ENCODE measurements at places on chromosomes 1 and 21.

GRCh38 chr1:115164940-115165705 is 75.8 kb upstream of the TSPAN2 start:
- no peak for DNase-seq

DNA sequence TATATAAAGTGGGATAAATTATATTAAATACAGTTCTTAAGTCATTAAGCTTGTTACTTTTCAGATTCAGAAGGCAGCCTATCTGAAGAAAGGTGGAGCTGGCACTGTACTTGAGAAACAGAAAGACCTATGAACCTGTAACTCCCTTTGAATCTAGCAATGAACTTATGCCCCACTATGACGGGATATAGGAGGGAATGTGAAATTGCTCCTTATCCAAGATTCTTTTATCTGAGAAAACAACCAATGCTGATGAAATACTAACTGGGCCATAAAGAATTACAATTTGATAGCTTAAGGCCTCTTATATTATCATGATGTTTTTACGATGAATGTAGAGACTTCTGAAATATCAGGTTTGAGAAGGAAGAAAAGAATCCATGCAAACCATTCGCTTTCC is 50.1 kb downstream of the ATP1B1 start:
- DNase-seq = no peak

GRCh38 chr1:47393141-47393540 is 22.9 kb upstream of the FOXE3 start:
- no peak for DNase-seq

DNA sequence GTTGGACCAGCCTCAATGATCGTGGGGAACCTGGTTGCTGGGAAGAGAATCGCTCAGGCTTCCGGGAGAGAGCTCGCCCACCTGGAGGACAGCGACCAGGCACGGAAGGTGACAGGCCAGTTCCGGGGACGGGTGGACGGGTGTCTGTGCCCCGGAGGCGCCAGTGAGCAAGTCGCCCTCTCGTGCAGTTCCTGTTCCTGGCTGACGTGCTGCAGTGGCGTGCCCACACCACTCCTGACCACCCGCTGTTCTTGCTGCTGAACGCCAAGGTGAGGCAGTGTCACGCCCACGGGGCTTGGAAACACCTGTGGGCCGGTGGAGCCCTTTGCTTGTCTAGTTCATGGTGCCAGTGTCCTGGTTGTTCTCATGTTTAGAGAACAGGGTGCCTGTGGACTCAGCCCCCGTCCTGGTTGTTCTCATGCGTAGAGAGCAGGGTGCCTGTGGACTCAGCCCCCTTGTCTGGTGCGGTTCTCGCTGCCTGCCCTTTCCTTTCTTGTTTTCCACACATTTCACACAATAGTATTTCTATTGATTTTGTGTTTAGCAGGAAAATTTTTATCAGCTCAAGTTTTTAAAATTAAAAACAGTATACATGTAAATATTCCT is 53.1 kb downstream of the S100B start:
- DNase-seq = peak; percentile 69

DNA sequence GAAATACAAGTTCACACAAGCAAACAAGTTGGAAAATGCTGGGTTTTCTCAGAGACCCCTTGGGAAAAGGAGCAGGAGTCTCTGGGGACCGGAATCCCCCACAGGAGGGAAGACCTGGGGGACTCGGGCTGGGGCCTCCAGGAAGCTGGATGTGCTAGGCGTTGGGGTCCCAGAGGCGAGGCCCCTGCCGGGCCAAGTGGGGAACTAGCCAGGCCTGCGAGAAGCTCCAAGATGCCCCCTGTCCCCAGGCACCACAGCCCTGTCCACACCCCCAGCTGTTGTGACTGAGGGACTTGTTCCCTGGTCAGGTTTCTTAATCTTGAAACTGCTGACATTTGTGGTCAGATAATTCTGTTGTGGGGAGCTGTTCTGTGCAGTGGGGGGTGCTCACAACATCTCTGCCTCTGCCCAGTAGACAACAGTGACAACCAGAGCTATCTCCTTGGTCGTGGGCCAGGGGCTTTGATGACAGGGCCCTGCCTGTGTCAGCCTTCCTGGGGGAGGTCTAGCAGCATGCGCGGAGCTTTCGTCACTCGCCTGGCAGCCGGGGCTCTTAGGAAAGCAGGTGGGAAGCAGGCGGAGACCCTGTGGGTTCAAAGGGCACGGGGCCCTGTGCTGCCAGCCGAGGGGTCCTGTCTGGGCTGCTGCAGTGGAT is 126.4 kb upstream of the ARHGEF16 start:
- no peak for DNase-seq

DNA sequence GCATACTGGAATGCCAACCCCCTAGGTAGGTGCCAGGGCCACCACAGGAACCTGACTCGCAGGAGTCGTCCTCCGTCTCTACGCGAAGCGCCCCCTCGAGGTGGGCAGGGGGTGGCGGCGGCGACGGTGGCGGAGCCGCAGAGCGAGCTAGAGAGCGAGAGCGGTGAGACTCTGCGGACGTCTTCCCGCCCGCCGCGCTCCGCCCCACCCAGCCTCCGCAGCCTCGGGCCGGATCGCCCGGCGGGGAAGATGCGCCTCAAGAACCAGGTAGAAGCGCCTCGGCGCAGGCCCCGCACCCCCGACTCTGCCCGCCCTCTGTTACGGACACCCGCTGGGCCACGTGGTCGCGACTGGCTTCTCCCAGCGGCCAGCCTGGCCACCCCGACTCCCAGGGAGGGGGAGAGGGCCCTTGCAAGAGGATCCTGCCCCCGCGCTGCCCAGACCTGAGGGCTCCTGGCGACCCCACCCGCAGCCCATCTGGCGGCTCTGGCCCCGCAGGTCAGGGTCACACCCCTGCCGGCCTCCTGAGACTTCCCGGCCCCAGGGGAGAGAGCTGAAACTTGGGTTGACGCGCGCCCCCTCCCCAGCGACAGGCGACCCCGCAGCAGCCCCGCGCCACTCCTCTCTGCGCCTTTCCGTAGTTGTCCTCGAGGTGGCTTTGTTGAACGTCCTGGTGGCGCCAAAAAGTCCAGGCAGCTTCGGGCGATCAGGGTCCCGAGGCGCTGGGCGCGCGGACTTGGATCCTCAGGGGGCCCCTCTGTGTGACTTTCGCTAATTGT is 24.4 kb upstream of the AGBL4 start:
- no peak for DNase-seq

DNA sequence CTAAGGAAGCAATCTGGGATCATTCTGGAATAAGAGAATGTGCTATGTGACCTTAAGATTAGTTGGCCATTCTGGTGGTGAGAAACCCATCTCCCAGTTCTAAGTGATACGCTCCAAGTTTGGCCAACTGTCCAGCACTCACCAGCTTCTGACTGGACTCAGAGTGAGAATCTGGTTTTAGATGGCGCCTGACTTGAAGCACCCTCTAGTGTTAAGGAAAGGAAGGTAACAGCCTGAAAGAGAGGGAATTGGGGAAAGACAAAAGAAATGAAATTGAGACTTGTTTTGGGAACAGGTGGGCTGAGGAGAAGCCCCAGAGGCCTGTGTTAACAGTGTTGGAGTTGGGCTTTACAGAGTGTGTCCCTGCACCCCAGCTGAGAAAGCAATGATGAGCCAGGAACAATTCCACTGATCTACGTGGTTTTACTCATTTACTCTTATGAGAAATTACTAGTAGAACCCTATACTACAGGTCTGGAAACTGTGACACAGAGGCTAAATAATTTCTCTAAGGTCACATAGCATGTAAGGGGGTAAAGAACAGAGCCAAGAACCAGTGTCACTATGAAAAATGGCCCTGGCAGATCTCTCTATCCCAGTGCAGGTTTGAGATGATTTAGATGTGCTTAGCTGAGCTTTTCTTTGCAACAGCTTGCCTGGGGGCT is 9.3 kb upstream of the FCAMR start:
- DNase-seq = no peak

DNA sequence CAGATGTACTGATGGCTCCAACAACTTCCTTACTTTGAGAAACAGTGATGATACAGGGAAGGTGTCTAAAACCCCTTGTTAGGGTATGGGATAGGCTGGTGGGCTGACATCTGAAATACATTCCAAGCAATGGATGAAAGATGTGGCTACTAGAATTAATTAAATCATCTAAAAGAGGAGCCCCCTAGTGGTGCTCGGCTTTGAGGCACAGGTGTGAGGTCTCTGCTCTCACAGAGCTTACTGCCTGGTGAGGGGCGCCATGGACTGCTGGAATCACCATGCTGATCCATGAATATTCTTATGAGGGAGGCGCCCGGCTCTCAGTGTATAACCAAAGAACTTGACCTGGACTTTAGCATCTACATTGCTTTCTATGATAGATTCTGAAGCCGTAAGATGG is 48.5 kb downstream of the GNG4 start:
- peak; percentile 34 for DNase-seq

DNA sequence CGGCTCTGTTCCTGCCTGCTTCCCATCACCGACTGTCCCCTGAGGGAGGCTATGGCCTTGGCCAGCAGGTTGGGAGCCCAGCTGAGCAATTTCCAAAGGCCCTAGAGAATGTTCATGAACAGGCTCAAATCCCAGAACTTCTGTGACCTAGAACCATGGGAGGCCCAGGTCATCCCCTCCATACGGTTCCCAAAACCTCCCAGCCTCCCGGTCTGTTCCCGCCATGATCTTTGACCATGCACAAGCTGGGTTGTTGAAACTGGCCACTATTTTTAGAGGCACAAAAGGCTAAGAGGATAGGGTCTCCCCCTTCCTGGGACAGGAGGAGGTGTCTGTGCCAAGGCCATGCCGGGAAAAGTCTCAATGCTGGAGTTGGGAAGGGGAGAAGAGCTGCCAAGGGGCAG is 27.5 kb downstream of the EPHA2 start:
- no peak for DNase-seq

GRCh38 chr1:218613105-218613504 is 268.0 kb downstream of the TGFB2 start:
- no peak for DNase-seq

GRCh38 chr21:33940881-33941245 is 25.3 kb upstream of the ATP5PO start:
- DNase-seq = no peak

DNA sequence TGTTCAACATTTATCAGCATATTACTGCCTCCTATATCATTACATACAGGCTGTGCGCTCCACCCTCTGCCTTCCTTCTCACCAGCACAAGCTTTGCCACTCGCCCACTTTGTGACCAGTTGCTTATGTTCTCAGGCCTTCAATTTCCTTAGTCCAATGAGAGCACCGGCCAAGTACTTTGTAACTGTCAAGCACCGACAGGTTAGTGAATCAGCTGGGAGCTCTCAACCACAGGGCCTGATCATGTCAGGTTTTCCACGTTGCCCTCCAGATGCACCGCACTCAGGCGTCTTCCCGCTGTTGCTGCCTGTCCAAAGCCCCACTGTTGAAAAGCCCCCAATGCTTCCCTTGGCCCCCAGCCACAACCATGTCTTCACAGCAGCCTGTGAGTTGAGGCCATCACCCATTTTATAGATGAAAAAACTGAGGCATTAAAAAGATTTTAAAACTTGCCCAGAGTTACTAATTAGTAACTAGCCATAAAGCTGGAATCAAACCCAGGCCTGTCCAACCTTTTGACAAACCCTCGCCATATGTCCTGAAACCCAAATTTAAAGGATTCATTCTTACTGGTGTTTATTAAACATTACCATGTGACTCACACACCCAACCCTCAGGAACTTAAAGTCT is 3.4 kb upstream of the KCNN3 start:
- DNase-seq = no peak

DNA sequence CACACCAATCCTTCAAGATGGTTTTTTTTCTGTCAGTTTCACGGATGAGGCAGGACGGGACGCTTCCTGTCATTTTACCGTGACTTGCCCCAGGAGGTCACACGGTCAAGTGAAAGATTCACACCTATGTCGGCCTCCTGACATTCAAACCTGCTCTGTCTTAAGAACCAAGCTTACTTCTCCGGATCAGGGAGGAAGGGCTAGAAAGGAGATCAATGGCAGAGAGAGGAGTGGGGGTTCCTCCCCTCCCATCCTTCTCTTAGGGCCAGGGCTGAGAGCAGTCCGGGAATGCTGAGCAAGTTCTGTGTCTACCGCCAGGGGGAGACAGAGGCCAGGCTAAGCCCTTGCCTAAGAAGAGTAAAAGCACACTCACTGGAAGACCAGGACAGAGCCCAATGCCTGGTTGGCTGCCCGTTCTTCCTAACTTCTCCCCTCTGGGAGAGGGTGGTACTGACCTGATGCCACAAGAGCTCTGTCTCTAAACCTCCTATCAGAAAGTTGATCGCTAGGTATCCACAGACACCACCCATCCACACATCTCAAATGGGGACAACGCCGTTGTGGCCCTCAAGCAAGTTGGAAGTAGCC is 1.1 kb upstream of the PPM1J start:
- DNase-seq = peak; percentile 85

DNA sequence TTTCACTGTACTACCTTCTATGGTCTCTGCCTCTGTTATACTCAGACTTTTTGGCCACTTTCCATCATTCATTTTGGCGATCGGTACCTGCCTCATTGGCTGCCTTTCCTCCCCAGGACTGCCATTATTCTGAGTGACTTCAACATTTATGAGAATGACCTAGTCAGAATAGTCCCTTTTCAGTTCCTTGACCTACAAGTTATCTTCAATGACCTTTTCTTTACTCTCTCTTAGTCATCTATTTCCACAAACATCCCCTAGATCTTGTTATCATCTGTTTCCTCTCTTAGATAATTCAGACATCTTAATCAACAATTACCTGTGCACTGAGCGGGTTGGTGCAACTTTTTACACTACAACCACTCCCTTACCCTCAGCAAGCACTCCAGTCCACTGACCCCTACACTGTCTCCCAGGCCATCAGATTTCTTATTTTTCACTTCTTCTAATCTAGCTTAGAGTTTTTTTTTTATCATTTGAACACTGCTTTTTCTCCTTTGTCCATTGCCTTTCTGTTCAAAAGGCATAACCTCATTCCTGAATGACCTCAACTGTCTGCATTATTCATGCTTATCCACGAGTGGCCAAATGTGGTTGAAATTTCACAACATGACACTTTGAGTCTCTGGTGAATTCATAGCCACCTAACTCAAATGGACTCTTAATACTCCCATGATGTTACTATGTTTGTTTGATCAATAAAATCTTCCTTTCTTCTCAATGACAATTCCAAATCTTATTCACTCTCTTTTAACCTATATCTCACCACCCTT is 112.7 kb downstream of the HMCN1 start:
- no peak for DNase-seq

GRCh38 chr1:15027515-15027986 is 126.0 kb upstream of the TMEM51 start:
- peak; percentile 52 for DNase-seq

DNA sequence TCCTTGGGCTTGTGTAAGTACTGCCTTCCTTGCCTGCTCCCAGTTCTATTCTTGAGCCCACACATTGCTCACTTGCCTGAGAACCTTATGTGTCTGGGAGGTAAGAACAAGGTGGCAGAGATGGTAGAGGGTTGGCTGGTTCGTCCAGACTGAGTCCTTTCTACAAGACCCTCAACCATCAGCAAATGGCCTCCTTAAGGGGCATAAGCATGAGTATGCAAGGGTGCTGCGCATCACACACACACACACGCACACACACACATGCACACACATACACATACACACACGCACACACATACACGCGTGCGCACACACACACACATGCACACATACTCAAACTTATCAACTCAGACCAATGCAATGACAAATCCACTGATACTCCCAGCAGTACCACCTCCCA is 56.9 kb downstream of the RHBG start:
- no peak for DNase-seq
